ENCODE measurements at places on chromosomes 2 and 18. TPM values are rescaled to one million over a fixed set of nuclear protein-coding genes. Genes with fewer than 3 reads are reported as not detected.

LGALSL gene
- 9.9 TPM for total RNA-seq

ZNF396 gene
- 3.3 TPM for total RNA-seq

SERPINB10 gene
- total RNA-seq: not detected

PREPL gene
- total RNA-seq: 24.0 TPM

ZNF512 gene
- 55.9 TPM for total RNA-seq

KIF1A gene
- 203 TPM for total RNA-seq

CDCA7 gene
- 9.6 TPM for total RNA-seq

ZEB2 gene
- total RNA-seq: 14.7 TPM

RGPD8 gene
- total RNA-seq: 7.7 TPM

NLRC4 gene
- total RNA-seq: not detected

TMEM169 gene
- total RNA-seq: 3.8 TPM

VPS54 gene
- 15.9 TPM for total RNA-seq

ANKRD53 gene
- 0.54 TPM for total RNA-seq

ALPP gene
- total RNA-seq: not detected

DNAJC5G gene
- not detected for total RNA-seq

DNA sequence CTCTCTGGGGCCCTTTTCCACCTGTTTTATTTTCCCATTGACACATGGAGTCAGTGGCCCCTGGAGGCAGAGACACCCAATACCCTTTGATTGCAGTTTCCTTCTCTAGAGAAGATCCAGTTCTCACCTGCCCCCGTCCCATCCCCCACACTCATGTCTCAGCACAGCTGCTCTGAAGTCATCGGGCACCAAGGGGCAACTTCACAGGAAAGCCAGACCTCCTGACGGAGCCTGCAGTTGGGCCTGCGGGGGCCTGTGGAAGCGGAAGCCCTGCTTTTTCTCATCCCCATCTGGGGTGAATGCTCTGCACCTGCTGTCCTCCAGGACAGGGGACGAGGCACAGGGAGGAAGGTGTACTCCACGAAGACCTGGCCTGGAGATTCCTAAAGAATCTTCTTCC lies 308.3 kb upstream of the EPAS1 start:
- no peak for DNase-seq

DNA sequence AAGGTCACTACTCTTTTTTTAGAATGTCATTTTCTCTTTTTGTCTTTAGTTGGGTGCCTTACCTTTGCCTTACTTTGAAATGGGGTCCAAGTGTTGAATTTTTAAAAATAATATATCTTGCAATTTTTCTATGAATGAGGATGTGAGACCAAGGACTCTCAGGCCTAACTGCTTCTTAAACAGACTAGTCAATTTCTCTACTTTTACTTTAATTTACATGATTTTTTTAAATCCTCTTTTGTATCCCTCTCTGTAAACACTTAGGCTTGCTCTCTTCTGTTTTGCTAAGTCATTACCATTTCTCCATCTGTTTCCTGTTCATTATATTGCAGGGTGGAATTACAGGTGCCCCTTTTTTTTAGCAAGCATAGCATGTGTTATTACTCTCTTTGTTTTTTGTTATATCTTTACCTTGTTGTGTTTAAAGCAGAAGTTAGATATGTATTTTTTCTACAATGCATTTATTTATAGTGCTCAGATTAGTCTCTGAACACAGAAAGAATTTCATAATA lies 261.8 kb downstream of the SPAG16 start:
- DNase-seq: no peak

DNA sequence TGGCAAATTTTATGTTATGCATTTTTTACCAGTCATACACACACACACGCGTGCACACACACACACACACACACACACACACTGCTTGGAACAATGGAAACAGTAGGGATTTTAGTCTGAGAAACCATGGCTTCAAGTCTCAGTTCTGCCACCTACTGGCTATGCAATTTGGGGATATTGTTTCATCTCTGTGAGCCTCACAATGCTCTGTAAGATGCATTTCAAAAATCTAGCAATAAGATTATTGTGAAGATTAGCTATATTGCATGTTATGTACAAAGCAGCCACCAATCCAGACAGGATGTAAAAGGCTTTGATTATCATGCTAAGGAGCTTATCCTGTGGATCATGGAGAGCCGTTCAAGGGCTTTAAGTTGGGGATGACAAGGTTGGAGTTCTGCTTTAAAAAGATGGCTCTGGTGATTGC lies 401.4 kb downstream of the NBAS start:
- DNase-seq: no peak

DNA sequence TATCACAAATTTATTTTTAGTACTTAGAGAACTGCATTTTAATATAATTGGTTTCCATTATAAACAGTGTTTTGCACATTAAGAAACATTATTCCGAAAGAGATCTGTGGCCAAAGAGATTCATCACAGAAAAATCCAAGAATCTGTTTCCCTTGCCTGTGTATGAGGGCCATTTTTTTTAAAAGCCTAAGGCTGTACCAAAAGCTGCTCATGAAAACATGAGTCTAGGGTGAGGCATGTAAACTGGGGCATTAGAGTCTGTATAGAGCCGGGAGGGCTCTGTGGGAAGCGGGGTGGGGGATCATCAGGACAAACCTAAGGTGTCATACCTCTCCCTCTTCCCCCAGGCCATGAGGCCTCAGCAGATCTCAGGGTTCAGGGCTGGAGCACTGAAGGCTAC lies 223.8 kb downstream of the FBXO15 start:
- no peak for DNase-seq

- no peak for DNase-seq
Measured at GRCh38 chr18:48007955-48008701, 77.7 kb upstream of the SMAD2 start.

- peak; percentile 2 for DNase-seq
Measured at GRCh38 chr2:24793761-24794435, 673 bp downstream of the CENPO start.

DNA sequence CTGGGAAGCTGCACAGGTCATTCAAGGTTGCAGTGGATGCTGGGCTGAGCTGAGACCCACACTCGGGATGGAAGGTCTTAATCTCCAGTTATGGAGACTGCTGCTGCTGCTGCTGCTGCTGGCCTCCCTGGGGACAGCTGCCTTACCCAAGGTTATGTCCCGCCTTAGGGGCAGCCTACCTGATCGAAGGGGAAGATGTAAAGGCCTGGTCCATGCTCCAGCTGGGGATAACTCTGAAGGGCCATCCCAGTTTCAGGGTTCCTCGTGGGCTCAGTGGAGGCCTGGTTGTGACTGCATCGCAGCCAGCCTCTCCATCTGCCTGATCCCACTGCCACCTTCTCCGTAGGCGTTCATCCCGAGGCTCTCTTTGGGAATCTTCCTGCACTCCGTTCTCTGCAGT lies 33.0 kb downstream of the RHOB start:
- DNase-seq: no peak

DNA sequence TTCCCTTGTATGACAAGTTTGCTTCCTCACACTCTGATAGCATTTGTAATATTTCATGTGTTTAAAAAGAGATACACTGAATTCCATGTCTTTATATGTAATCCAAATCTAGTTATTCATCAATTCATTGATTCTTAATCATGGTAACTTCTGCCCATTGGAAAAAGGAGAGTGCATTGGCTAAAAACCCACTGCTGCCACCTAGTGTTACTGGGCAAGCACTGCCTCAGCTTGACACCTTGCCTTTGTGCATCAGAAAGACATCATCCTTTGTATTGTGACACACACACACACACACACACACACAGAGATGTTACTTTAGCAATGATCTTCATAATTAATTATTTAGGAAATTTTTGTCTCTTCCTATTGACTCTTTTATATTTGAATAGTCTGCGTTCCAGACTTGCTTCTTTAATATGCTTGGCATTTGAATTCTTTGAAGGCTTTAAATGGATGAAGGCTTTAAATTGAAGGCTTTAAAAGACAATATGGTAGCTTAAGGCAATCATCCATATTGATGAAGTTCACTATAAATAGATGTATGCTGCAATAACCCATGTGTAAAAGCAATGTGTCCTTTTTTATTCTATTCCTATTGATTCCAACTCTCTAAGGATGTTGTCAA lies 414.2 kb upstream of the CHST9 start:
- DNase-seq: peak; percentile 4

DNA sequence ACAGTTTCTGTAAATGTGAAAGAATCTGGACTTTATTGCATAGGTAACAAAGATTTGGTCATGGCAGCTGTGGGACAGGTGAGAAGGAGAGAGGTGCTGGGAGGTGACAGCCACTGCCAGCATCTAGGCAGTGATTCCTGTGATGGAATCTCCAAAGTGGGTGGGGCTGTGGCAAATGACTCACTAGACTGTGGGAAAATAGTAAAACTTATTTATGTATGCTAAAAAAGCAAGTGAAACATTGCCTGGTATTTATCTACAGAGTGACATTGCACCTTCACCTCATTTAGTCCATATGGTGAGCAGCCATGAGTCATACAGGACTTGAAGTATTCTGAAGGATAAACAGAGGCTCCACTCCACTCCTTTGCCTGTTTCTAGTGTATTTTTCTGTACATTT lies 145.3 kb upstream of the MEX3C start:
- DNase-seq: peak; percentile 56

DNA sequence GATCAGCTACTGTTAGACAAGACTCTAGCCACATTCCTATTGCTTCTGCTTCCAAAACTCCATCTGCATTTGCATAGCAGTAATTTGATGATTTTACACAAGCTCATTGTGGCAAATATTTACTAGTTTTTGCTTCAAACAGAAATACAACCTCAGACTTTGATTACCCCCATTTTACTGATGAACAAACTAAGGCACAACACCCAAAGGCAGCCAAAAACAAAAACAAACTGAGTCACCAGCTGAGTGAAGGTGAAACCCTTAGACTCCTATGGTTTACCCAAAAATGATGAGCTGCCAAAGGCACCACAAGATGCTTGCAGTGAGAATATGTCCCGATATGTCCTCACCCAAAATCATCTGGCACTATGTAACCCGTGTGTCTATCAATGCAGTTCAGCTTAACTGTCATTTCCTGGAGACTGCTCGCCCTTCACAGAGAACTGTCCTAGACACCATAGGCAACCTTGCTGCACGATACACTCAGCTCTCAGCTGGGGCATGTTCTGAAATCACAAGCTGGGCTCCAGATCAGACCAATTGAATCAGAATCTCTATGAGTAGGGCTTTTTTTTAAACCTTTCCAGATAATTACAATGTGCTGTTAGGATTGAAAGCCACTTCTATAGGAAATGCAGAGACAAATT lies 4.1 kb upstream of the EVA1A start:
- no peak for DNase-seq

- no peak for DNase-seq
Measured at GRCh38 chr2:168751104-168751740, 51.2 kb upstream of the NOSTRIN start.

DNA sequence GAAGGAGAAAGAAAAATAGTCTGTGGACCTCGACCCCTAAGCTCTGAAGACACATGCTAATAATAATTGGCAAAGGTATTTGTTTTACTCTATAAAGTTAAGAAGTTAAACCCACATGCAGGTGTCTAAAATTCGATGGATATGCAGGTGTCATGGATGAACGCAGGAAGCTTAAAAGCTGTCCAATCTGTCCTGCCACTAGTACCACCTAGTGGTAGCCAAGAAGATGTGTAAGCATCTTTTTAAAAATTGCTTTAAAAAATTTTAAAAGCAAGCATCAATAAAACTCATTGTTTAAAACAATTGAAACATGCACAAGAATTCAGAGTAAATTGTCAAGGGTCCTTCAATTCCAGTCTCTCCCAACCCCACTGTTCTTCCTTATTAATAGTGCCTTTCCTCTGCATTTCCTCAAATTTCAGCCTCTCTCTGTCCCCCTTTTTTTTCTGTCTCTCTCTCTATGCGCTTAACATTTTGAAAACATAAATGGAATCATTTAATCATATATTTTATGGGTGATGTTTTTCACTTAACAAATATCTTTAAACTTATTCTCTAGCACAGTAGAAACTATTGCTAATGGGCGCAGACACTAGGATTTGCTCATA lies 30.6 kb upstream of the PPP3R1 start:
- peak; percentile 9 for DNase-seq

DNA sequence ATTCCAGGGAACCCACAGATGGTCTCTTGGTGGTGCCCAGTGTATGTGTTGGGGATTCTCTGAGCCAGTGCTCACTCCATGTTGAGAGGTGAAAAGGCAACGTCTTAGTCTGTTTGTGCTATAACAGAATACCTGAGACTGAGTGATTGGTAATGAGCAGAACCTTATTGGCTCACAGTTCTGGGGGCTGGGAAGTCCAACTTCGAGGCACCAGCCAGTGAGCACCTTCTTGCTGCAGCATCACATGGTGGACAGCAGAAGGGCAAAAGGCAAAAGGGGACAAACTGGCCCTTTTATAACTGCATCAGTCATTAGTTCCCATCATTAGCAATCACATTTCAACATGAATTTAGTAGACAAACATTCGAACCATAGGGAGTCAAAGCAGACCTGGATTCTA lies 81.0 kb upstream of the SP3 start:
- no peak for DNase-seq

GRCh38 chr18:35424356-35424755 lies 47.2 kb upstream of the ZNF396 start:
- no peak for DNase-seq

- DNase-seq: no peak
Measured at GRCh38 chr2:72993147-72993932, 76.0 kb downstream of the EMX1 start.

- no peak for DNase-seq
Measured at GRCh38 chr2:194116861-194117260, 1540.2 kb upstream of the SLC39A10 start.

GRCh38 chr2:30180226-30180625 lies 33.4 kb downstream of the YPEL5 start:
- no peak for DNase-seq

- DNase-seq: no peak
Measured at GRCh38 chr2:237306787-237307170, 107.2 kb downstream of the COL6A3 start.

GRCh38 chr2:141927536-141927935 lies 203.3 kb downstream of the LRP1B start:
- no peak for DNase-seq

GRCh38 chr2:212348501-212348900 lies 190.1 kb downstream of the ERBB4 start:
- DNase-seq: no peak

DNA sequence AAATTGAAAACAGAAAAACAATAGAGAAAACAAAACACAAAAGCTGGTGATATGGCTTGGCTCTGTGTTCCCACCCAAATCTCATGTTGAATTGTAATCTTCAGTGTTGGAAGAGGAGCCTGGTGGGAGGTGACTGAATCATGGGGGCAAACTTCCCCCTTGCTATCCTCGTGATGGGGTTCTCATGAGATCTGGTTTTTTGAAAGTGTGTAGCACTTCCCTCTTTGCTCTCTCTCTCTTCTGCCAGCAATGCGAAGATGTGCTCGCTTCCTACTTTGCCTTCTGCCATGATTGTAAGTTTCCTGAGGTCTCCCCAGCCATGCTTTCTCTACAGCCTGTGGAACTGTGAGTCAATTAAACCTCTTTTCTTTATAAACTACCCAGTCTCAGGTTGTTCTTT lies 112.3 kb upstream of the UXS1 start:
- DNase-seq: no peak

- no peak for DNase-seq
Measured at GRCh38 chr2:106195456-106195855, 1.4 kb upstream of the UXS1 start.

- DNase-seq: no peak
Measured at GRCh38 chr2:159456500-159457426, 159.6 kb downstream of the BAZ2B start.

Measured in kidney epithelial cell (primary cell).